ENCODE measurements at places on chromosomes 12 and 14.

DNA sequence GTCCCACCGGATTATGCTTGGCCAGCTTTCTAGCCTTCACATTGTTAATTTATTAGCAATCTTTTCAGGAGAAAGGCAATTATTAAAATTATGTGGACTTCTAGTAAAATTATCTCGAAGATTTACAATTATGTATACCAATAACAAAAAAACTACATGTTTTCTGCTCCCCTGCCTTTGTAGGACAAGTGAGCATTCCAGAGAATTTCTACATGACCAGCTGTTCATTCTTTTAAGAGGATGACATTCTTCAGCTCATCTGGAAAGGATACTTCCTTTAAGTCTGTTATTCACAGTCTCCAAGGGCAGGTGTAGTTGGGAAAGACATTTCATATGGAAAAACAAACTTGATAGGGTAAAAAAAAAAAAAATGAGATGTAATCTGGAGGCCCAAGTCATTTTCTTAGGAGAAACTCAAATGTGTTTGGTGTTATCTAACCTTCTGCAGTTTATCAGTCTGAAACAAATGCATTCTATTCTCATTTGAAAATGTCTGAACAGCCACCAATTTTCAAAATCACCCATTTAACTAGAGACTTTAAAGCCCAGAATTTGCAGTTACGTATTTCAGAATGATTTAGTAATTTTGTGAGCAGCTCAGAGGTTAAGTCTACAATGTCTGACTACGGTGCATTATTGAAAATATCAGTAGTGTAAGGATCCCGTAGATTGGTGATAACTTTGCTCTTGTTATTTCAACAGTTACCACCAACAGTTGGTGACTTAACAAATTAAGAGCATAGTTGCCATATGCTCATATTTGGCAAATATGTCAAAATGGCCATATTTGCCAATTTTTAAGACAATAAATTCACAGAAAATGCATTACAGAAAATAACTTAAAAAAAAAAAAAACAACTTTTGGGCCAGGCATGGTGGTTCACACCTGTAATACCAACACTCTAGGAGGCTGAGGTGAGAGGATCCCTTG lies 1.8 kb upstream of the PHLDA1 start:
- no peak for DNase-seq

DNA sequence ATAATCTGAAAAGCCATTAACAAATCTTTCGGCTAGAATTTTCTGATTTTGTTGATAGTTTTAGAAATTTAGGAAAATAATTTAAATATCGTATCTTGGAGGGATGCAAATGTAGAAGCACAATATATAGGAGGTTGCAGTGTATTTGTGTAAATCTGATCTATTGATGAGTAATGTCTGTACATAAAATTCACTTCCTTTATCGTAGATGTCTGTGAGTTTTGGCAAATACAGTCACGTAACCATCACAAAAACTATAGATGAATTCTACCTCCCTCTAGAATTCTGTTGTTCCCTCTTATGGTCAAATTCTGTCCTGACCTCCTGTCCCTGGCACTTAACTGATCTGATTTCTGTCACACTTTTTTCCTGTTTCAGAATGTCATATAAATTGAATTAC lies 151.8 kb downstream of the FUT8 start:
- no peak for DNase-seq

DNA sequence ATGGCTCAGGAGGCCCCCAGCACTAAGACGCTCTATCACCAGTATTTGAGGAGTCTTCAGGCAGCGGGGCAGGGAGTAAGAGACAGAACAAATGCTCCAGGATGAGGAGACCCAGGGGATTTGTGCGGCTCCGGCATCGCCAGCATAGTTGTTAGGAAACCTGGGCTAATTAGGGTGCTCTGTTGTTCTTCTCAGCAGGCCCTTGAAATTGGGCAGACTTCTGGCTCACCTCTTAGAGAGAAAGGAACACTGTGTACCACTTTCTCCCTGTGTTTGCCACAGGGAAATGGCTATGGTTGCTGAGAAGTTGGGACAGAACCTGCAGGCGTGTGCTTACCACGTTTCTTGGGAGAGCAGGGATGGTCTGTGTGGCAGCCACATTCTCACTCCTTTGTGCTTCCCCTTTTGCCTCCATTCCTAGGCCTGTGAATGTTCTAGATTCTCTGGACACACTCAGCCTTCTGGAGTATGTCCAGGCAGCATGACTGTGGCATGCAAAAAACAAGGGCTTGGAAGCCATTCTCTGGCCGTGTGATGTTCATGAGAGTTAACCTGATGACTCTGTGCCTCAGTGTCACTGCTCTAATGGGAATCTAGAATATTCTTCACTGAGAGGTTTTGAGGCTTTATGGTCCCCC lies 109.0 kb downstream of the CHST11 start:
- no peak for DNase-seq

DNA sequence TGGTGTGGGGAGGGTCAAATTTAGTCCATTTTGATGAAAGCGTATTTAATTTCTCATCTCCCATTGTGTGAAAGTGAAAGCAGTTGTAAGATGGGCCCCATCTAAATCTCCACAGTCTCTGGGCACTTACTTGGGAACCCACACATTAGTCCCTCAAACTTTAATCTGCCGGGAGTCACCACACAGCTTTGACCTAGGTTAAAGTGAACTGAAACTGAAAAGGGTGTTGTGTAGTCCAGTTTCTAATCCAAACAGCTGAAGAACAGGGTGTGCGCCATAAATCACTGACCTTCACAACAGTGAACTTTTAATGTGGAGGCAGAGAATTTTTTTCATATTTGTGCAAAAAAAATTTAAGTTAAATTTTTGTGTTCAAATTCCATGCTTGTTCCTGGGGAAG lies 48.4 kb upstream of the PTPRO start:
- DNase-seq: no peak

DNA sequence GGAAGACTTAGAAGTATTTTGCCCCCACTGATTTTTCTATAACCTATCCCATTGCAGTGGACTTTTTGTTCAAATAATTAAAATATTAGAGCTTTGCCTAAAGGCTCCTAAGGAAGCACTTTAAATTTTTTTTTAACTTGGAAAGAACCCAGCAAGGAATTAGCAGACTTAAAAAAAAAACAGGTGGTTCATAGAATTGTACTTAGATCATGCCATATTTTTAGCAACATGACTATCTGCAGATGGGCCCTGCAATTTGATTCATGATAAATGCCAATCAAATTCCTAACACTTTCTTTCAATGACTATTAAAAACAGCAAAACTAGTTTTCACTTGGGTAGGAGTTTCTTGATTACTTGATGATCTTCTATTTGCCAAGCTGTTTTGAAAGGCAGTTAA lies 11.5 kb downstream of the ADAMTS20 start:
- DNase-seq: no peak

GRCh38 chr12:17016116-17016864 lies 410.3 kb upstream of the LMO3 start:
- no peak for DNase-seq

- DNase-seq: no peak
Observed at GRCh38 chr12:720231-720941, 32.0 kb upstream of the WNK1 start.

DNA sequence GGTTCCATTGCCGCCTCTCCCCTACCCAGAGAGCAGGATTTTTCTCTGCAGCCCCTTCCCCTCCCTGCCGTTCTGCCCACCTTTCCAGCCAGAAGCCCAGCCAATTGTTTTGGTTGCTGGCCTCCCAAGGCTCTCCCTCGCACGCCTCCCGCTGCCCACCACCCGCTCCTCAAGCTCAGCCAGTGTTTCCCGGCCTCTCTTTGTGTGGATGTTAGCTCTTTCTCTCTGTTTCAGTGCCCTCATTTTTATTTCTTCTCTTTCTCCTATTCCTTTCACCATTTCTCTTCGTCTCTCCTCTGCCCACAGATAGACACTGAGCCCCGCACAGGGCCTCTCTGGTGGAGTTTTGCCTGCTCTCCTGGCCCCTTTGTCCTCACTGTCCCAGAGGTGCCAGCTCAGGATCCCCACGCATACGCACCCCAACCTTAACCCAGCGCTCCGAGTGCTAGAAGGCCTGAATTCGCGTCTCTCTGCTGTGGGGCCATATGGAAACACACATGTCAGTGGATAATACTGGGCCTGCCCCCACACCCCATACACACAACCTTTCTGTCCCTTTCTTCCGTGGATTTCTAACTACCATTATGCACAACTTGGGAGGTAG lies 54.9 kb downstream of the SMUG1 start:
- no peak for DNase-seq

- DNase-seq: no peak
Observed at GRCh38 chr12:106492857-106493256, 89.9 kb upstream of the RFX4 start.

- no peak for DNase-seq
Observed at GRCh38 chr12:91383099-91383498, 200.5 kb upstream of the DCN start.

- DNase-seq: no peak
Observed at GRCh38 chr14:52219488-52220084, 47.9 kb upstream of the PTGDR start.

- no peak for DNase-seq
Observed at GRCh38 chr12:30990776-30991175, 64.2 kb downstream of the TSPAN11 start.

- no peak for DNase-seq
Observed at GRCh38 chr12:3362737-3363136, 128.3 kb upstream of the PRMT8 start.

GRCh38 chr12:60451457-60451856 lies 855.6 kb downstream of the SLC16A7 start:
- no peak for DNase-seq

GRCh38 chr14:92473261-92473968 lies 40.2 kb upstream of the RIN3 start:
- no peak for DNase-seq

- peak; percentile 21 for DNase-seq
Observed at GRCh38 chr14:23349156-23349845, 3.4 kb downstream of the SLC22A17 start.

DNA sequence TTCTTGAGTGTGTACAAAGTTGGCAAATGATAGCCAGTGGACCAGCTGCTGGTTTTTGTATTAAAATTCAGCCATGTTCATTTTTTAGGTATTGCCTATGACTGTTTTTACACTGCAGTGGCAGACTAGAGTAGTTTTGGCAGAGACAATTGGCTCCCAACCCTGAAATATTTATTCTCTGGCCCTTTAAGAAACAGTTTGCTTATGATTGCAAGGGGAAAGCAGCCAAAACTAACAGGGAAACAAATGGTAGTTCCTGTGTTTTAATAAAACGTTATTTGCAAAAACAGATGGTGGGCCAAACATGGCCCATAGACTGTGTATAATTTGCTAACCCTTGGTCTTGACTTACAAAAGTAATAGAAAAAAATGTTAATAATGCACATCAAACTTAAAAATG lies 110.2 kb downstream of the ALX1 start:
- no peak for DNase-seq

- DNase-seq: no peak
Observed at GRCh38 chr12:128992116-128992515, 138.8 kb downstream of the GLT1D1 start.

- no peak for DNase-seq
Observed at GRCh38 chr12:44653861-44654527, 222.1 kb downstream of the NELL2 start.

DNA sequence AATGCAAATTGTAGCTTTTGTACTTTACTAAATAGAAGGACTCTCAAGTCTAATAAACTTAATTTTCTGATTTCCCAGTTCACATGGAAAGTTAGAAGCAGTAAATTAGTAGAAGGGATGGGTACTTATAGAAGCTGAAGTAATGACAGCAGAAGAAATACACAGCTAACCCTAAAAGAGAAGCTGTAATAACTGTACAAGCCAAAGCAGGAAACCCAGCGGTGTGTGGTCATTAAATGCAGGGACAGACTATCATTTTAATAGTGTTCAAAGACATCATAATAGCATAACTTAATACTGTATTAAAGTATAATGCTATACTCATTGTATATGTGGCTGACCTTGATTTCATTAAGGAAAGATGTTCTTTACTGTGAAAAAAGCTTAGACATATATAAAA lies 74.9 kb downstream of the PCNX1 start:
- no peak for DNase-seq

- no peak for DNase-seq
Observed at GRCh38 chr12:19440916-19441315, 1.6 kb downstream of the AEBP2 start.

DNA sequence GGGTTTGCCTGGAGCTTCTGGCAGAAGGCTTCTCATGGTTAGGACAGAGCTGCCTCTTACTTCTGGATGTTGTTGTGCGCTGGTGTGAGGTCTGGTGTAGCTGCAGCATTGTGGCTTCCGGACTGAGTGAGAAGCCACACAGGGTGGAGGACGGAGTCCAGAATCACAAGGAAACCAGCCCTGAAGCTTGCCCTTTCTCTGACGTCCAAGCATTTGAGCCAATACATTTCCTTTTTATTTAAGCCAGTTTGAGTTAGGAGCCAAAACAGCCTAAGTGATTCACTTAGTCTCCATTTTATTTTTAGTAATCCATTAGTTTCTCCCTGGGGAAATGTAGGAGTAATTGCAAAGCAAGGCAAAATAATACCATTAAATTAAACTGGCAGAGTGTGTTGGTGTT lies 402.4 kb upstream of the RGS6 start:
- no peak for DNase-seq

DNA sequence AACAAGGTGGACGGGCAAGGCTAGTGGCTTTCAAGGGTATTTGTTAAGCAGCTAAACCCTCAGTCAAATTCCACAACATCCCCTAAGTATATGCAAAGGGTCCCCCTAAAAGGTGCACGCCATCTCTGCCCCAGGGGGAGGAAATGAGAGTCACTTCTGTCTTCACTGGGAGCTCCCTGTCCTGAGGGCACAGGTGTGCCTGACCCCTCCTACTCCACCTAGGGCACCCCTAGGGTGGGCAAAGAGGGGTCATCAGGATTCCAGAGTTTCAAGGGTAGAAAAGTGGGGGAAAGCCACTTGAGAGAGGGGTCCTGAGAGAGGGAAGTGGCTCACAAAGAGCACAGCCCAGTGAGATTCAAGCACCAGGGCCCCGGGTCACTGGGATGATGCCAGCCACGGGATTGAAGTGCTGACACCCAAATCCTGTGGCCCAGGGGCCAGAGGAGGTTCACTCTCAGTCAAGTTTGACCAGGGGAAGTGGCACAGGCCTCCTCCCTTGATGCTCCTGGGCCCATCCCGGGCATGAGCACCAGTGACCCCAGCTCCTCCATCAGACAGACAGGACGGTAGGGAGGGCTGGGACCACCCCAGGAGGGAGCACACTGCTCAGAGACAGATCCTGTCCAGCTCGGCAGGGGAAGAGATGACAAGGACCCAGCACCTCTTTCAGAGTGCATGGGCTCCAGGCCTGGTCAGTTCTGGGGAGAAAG lies 82.3 kb upstream of the BCL11B start:
- DNase-seq: no peak
